NCI-H1417 (cell line): ENCODE measurements at places on chromosomes 1 and 21.

DNA sequence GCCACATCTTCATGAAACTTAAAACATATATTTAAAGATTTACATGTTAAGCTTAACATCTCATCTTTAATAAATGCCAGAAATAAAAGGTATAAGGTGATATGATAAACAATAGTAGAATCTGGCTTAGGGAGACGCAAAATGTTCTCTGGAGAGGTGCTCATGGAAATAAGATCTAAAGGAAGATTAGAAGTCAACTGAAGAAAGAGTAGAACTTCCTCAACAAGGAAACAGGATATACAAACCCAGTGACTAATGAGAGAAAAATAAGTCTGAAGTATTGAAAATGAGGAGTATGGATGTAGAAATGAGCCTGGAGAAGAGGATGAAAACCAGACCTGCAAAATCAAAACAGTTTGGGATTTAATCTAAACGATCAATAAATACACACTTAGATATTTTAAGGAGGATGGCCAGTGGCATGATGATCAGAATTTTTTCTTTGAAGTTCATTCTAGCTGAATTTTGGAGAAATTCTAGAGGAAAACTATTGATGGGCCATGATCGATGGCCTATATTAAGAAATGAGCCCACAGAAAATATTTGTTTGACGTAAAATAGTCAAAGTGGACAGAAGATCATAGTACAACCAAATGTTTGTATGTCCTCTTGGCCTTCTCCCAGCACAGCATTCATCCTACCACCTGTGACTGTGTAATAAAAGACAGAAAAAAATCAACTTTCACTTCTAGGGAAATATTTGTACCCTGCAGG is 387.9 kb upstream of the PTBP2 start:
- DNase-seq = no peak

DNA sequence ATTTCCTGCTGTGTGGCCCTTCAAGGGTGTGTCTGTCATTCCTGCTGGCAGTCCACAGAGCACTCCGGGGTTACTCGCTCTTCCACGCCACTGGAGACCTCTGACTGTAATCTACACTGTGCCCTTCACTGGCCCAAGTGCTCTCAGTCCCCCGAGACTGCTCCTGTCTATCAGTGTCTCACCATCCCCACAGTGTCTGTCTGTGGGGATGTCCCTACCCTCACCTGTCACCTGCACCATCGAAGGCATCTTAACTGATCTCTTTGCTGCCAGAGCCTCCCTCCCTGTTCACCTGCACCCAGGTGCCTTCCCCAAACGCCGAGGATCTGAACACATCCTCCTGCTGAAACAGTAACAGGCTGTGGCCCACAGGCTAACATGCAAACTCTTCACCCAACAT is 136.7 kb downstream of the MATN1 start:
- no peak for DNase-seq

DNA sequence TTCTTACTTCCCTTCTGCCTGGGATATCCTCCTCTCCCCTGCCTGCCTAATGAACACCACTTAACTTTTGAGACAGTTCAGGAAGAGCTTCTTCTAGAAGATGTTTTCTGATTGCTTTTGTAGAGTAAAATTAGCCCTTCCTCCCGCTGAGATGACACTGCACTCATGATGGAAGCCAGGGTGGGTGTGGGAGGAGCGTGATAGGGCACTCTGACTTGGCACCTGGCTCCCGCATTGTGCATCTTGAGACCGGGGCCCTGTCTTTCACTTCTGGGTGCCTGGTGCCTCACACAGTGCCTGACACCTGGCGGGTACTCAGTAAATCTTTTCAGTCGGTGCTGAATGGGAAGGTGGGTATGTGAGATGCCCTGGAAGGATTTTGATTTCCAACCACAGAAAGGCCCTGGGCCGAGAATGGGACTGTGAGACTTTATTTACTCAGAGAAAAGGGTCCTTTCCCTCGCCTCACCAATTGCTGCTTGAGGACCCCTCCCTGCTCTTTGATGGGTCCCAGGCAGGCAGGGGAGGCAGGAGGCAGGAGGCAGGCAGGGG is 6.8 kb downstream of the THEM5 start:
- DNase-seq = no peak

- DNase-seq = no peak
Measured at GRCh38 chr21:38965241-38965640, 159.5 kb downstream of the ETS2 start.

GRCh38 chr1:65083263-65083896 is 64.6 kb upstream of the AK4 start:
- no peak for DNase-seq

DNA sequence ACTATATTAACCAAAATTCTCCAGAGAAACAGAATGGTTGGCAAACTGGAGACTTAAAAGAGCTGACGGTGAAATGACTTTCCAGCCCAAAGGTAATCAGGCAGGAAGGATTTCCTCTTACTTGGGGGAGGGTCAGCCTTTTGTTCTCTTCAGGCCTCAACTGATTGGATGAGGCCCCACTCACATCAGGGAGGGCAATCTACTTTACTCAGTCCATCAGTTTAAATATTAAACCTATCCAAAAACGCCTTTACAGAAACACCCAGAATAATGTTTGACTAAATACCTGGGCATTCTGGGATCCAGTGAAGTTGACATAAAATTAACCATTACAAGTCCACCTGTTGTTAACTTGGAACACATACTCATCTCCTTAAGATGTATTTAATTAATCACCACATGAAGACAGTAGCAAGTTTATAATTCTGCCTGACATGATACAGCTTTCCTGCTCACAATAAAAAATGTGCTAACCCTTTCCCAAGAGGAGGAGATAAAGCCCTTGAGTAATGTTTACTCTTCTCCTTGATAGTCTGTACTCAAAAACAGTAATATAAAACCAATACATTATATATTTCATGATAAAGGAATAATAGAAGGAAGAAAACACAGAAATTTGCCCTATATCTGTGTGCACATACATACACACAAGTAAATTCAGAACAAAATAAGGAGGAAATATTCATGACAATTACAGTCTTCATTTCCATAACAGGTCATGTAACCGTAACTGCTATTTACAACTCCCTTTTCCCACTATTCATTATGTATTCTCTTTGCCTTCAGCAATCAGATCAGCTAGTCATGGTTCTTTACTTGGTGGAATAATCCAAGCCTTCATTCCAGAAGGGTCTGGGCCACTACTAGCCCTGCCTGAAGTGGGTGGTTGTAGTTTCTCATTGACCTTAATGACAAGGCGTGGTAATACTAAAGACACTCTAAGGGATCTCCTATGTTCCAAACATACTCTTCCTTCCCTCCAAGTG is 107.5 kb upstream of the RUNX1 start:
- DNase-seq = no peak

DNA sequence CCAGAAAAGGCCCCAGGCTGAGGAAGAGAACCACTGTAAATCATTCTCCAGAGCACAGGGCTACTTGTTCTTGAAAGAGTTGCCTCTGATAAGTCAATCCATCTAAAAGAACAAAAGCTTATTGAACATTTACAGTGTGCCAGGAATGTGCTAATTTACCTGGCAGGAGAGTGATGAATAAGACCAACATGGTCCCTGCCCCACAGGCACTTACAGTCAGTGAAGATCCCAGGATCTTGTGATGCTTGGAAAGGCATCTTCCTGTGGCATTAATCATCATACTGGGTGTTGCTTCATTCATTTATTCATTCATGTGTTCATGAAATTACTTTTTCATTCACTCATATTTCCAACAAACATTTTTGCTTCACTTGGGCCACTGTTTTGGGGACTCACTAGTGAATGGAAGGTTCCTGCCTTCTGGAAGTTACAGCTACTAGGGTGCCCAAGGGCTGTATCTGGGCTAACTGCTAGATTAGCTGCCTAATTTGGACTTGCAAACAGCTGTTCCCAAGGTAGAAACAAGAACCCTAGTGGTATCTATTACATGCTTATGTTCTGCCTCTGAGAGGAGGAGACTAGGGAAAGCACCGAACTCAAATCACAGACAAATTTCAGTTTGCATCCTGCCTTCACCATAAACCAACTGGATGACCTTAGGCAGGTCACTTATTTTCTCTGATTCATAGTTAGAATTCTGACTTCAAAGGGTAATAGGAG is 133.5 kb downstream of the CLIC6 start:
- no peak for DNase-seq

DNA sequence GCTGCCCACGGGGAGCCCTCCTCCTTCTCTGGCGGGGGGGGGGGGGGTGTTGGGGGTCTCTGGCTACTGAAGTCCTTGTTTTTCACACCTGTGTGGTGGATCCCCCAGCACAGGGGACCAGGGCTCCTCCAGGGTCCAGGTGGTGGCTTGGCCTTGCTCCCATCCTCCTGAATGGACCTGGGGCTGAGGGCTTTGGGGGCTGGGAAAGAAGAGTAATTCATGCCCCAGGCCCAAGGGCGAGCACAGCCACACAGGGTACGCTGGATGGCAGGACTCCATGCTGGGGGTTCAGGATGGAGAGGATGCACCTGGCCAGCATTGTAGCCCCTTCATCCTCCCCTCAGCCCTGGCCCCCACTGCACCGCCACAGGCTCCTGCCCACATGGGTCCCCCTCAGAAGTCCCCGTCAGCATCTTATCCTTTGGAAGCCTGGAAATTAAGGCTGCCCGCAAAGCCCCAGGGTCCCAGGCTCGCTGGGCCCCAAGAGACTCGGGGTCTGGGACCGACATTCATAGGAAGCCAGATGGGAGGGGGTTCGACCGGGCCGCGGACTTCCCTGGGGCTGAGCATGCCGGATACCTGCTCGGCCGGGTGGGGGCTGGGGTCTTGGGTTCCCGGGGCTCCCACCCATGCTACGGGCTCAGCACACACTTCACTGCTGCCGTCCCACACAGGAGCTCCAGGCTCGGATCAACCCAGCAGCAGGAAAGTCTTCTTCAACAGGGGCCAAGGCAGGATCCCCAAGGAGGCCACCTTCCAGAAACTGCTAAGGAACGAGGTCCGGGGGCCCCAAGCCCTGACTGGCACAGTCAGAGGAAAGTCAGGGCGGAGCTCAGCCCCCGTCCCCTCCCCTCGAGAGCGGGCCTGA is 49.0 kb upstream of the ACTRT2 start:
- DNase-seq = no peak

DNA sequence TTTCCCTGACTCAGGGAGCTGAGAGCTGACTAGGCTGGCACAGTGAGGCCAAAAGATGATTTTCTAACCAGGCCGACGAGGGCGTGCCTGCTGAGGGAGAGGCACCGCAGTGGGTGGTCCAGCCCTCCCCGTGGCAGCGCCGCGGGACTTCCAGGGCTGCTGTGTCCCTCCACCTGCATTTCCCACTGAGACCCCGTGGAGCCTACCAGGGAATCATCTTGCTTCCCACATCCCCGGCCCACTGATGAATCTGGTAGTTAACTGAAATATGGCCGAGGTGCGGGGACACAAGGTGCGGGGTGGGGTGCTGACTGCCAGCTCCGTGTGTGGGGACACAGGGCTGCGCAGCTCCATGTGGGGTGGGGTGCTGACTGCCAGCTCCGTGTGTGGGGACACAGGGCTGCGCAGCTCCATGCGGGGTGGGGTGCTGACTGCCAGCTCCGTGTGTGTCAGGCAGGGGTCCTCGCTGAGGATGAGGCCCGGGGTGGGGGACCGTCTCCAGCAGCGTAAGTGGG is 10.4 kb downstream of the WRAP73 start:
- DNase-seq = no peak

DNA sequence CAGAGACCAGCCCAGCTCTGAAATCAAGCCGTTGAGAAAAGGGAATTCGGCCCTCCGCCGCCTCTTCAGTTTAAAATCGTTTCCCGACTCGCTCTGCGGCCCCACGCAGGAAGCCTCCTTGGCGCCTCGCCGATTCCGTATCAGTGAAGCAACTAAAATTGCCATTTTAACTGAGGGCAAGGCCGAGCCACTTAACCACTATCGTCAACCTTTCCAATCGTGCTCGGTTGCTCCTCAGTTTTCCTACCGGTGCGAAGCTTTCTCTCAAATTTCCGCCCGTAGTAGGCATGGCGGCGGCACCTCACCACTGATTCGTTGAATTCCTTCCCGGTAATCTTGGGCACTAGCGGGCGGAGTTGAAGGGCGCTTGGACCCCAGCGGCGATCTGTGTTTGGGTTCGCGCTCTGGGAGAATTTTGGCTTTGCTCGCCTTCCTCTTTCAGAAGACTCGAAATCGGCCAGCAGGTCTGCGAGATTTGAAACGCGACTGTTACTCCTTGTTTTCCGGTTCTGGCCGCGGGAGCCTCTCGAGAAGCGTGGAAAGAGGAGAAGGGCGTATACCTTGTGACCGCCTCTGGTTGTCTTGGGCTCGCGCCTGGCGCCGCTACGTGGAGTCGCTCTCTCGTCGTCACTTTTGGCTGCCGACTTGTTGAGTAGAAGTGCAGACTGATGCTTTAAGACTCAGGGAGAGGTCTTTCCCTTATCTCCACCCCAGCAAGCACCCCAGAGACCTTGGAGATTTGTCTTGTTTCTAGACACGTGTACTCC is at the start of the genes CENPL and DARS2:
Gene CENPL, minus strand, starts transcription at position 569 of the 767 bp plus-strand sequence. CDS start 13,584 bp downstream, outside the sequence.
Gene DARS2, plus strand, starts transcription at position 359 of the 767 bp plus-strand sequence. CDS start 557 bp downstream, outside the sequence.
- DNase-seq = peak; percentile 100

DNA sequence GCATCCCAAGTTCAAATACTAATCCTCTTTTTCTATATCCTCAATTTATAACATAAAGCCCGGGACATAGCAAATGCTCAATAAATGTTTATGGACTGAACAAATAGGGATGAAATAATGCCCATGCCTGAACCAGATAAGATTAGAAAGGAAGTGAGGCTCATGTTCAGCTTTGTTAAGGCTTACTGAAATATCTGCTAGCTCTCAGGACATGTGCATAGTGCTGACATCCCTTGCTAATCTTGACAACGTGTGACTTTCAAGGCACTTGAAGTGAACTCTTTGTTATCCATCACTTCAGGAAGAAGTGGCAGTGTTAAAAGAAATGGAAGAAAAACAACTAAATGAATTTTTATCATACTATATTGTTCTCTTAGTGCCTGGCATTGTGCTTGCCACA is 260.3 kb upstream of the SGIP1 start:
- DNase-seq = no peak

DNA sequence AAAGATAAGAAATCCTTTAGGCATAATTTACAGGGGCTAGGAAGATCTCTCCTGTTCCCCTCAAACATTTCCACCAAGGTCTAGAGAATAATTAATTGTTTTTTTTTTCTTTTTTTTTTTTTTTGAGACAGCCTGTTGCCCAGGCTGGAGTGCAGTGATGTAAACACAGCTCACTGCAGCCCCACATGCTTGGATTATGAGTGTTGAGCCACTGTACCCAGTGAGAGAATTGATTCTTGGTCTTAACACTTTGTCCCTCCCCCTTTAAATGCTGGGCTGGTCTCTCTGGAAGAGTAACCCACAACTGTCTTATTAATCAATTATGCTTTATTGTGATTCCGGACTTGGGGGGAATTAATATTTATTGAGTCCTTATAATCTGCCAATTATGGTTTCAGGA is 33.4 kb downstream of the ATF3 start:
- no peak for DNase-seq

- DNase-seq = no peak
Measured at GRCh38 chr1:209406168-209406567, 177.3 kb upstream of the CAMK1G start.
